Spleen (tissue), 13 donors: ENCODE measurements at places on chromosomes 3 and 15. TPM values are rescaled to one million over a fixed set of nuclear protein-coding genes. Genes with fewer than 3 reads are reported as not detected.

STAC gene
- total RNA-seq: 0.26 TPM

POPDC2 gene
- total RNA-seq: 4.8 TPM

ARHGEF3 gene
- 30.9 TPM for total RNA-seq

OR5K2 gene
- not detected for total RNA-seq

AADAC gene
- not detected for total RNA-seq

FANCD2OS gene
- not detected for total RNA-seq

RASGRP1 gene
- total RNA-seq: 25.0 TPM

KNL1 gene
- 2.1 TPM for total RNA-seq

ARPP21 gene
- 0.39 TPM for total RNA-seq

IQCF5 gene
- total RNA-seq: not detected

SPG21 gene
- 81.5 TPM for total RNA-seq

GOLGA8S gene
- 0.26 TPM for total RNA-seq

- DNase-seq: no peak
These were observed 220.6 kb downstream of the SLCO3A1 start for GRCh38 chr15:92074101-92074500.

GRCh38 chr3:74607803-74608202 lies 6.7 kb downstream of the CNTN3 start:
- DNase-seq: no peak

- no peak for DNase-seq
These were observed 200.0 kb downstream of the ZNF385D start for GRCh38 chr3:21551019-21551418.

DNA sequence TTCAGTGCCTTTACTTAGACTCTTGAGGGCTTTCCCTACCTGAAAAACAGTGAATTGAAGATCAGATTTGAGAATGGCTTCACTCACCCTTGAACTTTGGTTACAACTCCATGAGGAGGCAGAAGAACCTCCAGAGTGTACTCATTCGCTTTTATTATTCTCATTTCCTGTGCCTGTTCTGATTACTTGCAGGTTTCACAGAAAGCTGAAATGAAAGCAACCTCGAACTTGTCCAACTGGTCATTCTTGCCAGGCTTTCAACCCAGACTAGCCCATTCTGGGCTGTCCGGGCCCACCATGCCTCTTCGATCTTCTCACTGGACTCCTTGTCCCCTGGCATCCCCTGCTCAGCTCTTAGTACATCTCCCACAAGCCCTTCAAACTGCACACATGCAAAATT lies 20.2 kb upstream of the THUMPD3 start:
- DNase-seq: no peak

DNA sequence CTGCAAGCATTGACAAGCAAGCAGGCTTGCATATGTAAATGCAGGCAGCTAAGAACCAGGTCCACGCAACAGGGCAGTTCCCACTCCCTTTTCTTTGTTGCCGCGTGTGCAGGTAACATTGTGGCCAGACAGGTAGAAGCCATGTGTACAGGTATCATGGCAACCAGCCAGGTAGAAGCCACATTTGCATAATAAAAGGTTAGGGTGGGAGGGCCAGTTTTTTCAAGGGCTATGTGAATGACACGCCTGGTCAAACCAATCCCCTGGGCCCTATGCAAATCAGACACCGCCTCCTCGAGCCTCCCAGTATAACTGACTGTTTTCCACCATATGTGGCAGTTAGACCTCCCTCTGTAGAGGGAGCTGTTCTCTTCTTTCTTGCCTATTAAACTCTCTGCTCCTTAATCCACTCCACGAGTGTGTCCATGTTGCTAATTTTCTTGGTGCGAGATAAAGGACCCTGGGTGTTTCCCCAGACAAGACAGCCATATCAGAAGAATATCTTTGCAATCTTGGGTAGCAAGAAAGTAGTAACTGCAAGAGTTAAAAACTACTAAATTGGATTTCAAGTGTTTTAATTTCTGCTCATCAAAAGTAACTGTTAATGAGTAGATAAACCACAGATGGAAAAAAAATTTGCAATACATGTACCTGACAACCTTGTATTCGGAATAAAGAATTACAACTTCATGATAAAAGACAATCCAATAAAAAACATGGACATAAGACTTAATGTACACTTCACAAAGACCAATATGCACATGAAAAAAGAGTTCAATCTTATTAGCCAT lies 21.8 kb downstream of the PCOLCE2 start:
- no peak for DNase-seq

GRCh38 chr3:107934808-107935207 lies 156.0 kb downstream of the CD47 start:
- no peak for DNase-seq

GRCh38 chr3:108428586-108428985 lies 81.8 kb downstream of the MYH15 start:
- no peak for DNase-seq

- DNase-seq: no peak
These were observed 74.2 kb downstream of the TM4SF4 start for GRCh38 chr3:149548669-149549065.

DNA sequence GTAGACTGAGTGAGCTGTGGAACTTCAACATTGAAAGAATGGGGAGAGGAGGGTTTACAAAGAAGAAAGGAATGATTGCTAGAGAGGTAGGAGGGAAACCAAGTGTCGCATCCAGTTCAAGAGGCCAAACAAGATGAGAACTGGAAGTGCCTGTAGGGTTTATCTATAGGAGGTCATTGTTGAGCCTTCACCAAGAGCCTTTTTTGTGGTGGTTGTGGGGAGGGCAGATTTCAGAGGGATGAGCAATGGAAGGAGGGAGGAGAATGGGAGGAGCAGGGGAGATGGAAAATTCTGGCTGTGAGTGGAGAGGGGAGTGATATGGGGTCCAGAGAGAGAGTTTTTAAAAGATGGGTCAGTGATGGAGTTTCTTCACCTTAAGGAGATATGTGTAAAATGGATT lies 8.5 kb downstream of the PDIA5 start:
- no peak for DNase-seq

DNA sequence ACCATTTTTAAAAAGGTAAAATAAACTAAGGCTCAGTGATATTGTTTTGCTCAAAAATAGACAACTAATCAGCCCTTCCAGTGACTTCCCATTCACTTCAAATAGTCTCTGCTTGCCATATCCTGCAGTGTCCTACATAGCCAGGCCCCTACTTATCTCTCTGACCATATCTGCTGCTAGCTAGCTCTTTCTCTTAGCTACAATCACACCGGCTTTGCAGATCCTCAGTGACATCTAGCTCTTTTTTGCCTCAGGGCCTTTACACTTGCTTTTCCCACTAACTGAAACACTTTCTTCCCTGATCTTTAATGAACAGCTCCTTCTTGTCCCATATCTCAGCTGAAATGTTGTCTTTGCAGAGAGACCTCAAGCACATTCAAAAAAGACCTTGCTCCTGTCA lies 161.3 kb downstream of the IL5RA start:
- no peak for DNase-seq

GRCh38 chr3:45616158-45616557 lies 21.6 kb downstream of the LIMD1 start:
- DNase-seq: no peak

- no peak for DNase-seq
These were observed 346.6 kb downstream of the RSL24D1 start for GRCh38 chr15:54850101-54850500.

DNA sequence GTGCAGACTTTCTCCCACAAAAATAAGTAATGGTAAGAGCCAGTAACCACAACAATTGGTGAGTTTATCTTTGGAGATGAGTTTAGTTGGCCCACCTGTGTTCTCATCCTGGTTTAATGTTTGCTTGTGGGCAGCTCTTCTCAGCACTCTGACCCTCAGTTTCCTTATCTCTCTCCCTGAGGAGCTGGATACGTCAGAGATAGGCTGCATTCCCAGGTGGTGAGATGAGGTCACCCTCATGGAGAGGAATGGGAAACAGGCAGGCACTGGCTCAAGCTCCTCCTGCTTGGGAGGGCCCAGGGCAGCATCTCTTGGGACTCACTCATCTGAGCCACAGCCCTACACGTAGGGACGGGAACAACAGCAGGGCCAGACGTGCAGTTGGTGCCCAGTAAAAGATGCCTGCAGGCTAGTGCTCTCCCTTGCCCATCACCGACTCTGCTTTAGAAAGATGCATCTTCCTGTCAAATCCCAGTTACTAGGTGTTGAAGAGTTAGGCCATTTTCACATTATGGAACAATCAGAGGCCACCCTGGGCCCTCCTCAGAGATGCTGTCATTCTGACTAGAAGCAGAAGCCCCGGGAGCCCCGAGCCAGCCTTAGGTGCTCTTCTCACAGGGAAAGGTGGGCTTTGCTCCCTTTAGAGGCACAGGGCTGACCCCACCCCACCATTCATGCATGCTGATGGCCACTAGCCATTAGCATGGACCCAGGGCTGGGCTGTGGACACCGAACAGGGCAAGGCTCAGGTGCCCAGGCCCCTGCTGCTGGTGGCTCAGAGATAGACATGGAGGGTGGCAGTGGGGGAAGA lies 59.7 kb downstream of the GRIP2 start:
- DNase-seq: peak; percentile 64

- peak; percentile 51 for DNase-seq
These were observed 469.8 kb downstream of the ZPLD1 start for GRCh38 chr3:102904629-102905028.

DNA sequence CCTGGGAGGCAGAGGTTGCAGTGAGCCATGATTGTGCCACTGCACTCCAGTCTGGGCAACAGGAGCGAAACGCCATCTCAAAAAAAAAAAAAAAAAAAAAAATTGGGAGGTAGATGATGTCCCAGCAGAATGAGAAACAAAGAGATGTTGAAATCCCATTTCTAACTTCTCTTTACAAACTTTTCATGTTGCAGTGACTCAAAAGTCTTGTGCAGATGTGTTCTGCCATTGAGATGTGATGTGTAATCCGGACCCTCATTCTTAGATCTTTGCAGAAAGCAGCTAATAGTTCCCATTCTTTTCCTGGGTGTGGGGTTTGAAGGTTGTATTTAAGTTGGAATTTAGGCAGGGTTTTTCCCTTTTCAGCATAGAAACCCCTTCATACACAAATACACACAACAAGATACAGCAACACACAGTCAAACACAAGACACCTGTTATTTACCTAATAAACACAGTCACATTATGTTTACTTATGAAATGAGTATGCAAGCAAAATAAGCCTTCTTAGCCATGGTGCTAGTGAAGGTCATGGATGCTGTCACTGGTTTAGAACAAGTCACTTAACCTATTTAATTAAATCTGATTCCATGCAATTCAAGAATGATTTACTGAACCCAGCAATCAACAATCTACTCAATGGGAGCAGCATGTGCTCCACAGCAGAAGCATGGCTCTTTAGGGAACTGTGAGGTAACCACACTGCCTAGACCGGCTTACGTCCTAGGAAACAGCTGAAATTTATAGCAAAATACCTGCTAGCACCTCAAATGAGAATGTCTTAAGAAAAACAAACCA lies 14.9 kb downstream of the SIAH2 start:
- DNase-seq: no peak

DNA sequence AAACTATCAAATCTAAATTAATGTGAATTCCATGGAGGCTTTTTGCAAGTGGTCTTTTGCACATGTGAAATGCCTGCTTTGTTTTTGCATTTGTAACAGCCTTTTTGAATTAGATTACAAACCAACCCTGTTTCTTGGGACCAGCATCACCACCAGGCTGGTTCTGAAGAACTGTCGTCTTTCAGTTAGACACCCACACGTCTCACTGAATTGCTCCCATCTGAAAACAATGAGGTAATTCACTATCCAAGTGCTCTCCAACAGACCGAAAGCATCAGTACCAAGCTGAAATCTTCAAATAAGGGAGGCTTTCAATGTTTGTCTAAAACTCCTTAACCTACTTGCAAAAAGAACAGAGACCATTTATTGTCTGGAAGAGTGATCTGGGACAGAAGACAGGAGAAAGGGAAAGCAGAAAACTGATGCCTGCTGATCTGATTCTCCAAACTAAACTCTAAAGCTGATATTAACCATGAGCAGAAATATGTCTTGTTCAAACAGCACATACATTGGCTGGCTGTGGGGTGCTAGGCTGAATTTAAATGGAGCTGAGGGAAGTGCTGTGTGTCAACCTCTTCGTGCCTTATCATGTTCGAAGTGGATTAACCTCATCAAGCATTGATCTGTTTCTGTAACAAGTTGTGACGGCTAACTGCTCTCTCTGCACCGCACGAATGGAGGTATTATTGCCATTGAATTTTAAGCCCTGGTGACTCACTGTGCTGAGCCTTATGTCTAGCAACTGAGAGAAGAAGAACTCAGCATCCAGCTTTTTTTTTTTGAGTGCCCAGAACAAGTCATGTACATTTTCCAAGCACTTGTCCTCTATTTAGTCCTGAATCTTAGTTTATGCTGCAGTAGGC lies 213.7 kb upstream of the P2RY1 start:
- no peak for DNase-seq

DNA sequence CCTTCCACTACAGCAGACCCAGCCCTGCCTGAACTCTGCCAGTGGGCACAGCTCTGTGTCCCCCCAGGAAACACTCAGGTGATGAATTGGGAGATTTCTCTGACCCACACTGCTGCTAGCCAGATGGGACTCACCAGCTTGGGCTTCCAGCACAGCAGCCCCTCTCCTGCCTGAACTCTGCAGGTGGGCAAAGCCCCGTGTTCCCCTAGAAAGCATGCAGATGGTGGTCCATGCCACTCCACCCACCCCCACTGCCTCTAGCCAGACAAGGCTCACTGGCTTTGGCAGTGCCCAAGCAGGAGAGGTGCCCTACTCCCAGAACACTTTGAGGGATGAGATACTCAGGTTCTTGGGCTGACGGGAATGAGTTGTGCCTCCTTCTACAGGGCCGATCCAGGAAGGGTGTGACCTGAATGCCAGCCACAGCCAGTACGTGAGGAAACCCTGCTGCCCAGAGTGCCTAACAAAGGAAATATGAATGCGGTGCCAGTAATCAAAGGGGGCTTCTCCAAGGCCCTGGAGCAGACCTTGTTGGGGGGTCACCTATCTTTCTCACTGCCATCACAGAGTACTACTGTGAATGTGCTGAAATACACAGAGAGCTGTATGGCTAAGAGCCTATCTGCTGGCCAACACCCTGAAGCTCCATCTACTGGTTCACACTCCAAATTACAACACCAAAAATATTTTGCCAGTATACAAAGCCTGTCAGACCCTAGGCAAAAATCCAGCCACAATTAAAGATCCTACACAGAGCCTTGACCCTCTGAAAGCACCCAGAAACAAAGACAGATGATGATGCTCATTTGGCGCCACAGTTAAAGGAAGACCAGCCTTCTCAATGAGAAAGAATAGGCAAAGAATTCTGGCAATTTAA lies 61.9 kb downstream of the BTLA start:
- no peak for DNase-seq

DNA sequence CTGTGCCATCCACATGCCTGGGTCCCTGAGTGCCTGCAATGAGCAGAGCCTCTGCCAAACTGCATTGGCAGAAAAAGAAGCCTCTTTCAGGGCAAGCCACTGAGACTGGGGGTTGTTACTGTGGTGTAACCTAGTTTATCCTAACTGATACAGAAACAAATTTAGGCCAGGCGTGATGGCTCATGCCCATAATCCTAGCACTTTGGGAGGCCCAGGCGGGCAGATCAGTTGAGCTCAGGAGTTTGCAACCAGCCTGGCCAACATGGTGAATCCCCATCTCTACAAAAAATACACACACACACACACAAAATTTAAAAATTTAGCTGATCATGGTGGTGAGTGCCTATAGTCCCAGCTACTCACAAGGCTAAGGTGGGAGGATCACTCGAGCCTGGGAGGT lies 221.6 kb downstream of the TBC1D2B start:
- DNase-seq: peak; percentile 22
